ENCODE measurements at places on chromosomes 12 and 14. TPM values are rescaled to one million over a fixed set of nuclear protein-coding genes. Genes with fewer than 3 reads are reported as not detected.

KRT77 gene
- total RNA-seq: not detected

OR4E2 gene
- total RNA-seq: not detected

GALNT16 gene
- total RNA-seq: 1.4 TPM

DUSP6 gene
- total RNA-seq: 81.9 TPM

WDHD1 gene
- 6.3 TPM for total RNA-seq

Measured in GM23248 (cell line).